GM19239 (cell line): ENCODE measurements at places on chromosomes 3 and 15.
A peak's percentile ranks its signal among the peaks of the same experiment; 100 is the strongest.

DNA sequence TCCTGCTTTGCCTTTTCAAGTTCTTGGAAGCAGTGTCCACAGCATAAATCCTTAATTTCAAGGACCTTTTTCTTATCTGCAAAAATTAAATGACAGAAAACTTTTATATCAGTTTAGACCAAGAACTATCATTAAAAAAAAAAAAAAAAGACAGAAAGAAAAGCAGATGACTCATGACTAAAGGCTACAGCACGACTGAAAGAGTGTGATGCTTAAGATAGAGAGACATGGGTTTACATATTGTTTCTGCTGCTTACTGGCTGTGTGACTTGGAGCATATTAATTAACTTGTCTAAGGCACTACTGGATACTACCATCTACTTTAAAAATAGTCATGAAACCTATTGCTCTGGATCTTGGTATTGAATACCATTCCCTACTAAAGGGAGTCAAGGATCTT lies 62.3 kb downstream of the CEP152 start:
- DNase-seq: no peak

- peak; percentile 69 for DNase-seq
Observed at GRCh38 chr15:77870195-77871065, 207.1 kb downstream of the TBC1D2B start.

GRCh38 chr3:114847564-114847963 lies 299.5 kb downstream of the ZBTB20 start:
- no peak for DNase-seq

- DNase-seq: no peak
Observed at GRCh38 chr15:100249096-100249815, 92.5 kb downstream of the ADAMTS17 start.

DNA sequence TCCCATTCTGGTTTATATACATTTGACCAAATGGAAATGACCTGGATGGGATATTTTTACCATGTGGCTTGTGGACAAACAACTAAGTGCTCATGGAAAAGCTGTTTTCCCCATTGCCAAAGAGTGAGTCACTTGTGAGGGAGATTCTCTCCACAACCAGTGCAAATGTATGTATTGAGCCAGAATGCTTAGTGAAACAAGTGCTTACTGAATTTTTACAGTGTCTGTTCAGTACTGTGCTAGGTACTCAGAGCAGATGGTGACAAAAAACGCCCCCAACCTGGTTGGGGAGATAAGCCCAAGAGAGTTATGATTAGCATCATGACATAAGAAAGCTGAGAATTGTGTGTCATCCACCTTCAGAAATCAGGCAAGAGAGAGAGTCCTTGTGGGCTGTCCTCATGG lies 2.3 kb downstream of the CHP1 start:
- no peak for DNase-seq

DNA sequence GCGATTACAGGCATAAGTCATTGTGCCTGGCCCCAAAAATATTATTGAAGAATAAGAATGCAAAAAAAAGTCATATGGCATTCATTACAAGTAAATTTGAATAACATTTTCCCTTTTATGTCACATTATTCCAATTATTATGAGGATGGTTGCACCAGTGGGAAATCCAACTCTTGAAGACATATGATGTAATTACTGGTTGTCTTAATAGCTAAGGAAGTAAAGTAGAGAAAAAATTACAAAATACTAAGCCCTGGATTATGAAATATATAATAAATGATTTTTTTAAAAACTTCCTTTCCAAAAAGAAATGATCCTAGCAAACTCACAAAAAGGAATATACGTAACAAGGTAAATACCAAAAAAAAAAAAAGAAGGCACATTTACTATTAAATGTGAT lies 98.9 kb downstream of the FMN1 start:
- DNase-seq: no peak

DNA sequence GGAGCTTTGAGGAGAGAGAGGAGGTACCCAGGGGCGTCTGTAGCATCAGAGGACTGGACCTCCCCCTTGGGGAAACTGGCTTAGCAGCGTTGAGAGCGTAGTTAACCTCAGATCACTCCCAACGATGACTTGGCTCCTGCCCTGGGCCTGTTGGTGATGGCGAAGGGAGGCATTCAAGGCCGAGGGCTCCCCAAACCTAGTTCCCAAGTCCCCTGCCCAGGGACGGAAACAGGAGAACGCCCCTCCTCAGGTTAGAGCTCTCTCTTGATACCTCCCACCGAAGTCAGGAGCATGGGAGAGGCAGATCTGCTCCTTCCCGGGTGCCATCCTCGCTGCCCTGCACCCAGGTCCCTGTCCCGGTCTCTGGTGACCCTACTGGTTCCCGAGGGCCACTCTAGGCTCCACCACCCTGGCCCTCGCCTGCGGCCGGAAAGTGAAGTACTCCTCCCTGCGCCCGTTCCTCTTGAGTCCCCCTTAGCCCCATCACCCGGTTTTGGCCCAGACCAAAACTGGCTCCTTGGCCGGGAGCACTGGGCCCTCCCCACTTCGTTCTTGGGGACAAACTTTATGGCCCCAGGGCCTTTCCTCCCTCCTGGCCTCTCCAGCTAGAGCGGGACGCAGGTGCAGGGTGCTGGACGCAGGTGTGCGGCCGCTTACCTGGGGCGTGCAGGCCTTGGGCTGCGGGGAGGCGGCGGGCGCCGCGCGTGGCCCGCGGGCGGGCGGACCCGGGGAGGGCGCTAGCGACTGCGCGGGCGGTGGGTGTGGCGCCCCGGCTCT lies 2.6 kb upstream of the SKOR1 start:
- DNase-seq: no peak

DNA sequence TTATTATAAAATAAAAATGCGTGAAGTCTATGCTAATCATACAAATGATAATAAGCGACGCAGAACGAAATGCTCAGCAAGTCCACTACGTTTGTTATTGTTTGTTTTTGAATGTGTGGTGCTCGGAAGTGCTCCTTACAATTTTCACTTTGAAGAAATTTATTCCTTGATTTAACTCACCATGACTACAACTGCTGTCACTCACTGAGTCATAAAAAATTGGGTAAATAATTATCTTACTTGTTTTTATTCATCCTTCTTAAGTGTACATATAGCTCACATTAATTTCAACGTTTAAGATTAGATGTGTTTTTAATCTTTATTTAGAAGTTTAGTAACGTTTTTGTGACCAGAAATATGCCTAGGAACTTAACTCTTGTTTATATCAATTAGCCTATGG lies 66.7 kb upstream of the NANOGP8 start:
- DNase-seq: no peak

- DNase-seq: no peak
Observed at GRCh38 chr3:47432673-47433072, 43.1 kb downstream of the SCAP start.

- no peak for DNase-seq
Observed at GRCh38 chr15:29773816-29774215, 48.5 kb downstream of the TJP1 start.

GRCh38 chr3:29280404-29281093 lies at the start of gene RBMS3:
RBMS3 (plus strand) TSS chr3:29281071.
- DNase-seq: no peak

- DNase-seq: no peak
Observed at GRCh38 chr15:71458089-71458660, 342.9 kb downstream of the THSD4 start.

GRCh38 chr3:51559961-51560360 lies 21.4 kb downstream of the RAD54L2 start:
- DNase-seq: no peak

- no peak for DNase-seq
Observed at GRCh38 chr15:65412556-65412955, 10.2 kb downstream of the IGDCC4 start.

DNA sequence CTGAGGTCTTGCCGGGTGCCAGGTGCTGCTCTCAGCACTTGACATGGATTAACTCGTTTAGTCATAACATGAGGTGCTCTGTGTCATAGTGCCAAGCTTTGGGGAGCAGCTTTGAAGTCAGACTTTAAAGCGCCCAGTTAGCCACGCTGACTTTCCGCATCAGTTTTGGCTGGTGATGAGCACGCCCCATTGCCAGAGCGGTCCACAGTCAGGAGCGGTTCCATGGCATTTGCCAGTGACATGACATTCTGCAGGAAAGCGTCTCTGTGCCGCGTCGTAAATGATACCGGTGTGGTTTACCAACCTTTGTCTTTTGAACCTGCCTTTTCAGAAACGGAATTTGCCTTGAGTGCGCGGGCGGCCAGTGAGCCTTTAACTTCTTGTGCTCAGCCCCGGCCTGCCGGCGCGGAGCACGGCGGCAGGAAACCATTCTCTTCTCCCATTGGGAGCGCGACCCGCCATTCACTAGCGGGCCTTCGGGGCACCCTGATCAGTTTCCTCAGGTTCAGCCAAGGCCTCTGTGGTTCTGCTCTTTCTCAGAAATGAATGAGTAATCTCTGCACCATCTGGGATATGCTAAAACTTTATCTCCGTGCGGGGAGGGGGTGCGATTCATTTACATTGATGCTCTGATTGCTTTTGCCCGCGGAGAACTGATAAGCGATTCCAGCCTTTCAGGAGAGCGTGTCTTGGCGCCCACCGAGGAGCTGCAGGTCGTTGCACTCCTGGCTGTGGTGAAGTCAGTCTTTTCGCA lies 1.7 kb upstream of the SLC2A2 start:
- no peak for DNase-seq

DNA sequence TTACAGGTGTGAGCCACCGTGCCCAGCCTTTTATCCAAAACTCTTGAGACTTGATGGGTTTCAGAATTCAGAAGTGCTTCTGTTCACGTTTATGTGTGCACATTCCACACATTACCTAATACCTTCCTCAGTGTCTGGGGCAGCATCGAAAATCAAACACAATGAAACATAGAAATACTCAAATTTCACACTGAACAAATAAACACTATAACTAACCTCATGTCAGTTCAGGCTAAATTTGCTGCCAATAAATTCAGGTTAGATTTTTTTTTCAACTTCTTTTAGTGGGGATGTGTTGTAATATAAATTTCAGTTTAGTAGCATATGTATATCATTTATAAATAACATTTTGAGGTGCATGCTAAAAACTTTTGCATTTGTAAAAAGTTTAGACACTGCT lies 2.8 kb downstream of the EIF2AK4 start:
- DNase-seq: no peak

DNA sequence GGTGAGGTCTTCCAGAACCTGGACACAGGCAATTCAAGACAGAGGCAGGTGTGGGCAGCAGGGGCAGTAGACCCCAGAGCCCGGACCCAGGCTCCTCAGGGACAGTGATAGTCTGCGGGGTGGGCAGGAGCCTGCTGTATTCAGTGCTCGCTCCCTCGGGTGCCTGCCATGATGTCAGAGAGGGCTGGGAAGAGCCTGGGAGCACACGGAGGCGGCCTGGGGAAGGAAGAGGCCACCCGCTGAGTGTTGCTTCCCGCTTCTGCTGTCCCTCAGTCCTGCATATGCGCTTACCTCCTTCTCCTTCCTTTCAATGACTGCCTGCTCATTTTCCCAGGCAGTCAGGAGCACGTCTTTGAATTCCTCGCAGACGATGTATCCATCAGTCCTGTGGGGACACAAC lies 22.8 kb downstream of the TMEM43 start:
- DNase-seq: no peak

DNA sequence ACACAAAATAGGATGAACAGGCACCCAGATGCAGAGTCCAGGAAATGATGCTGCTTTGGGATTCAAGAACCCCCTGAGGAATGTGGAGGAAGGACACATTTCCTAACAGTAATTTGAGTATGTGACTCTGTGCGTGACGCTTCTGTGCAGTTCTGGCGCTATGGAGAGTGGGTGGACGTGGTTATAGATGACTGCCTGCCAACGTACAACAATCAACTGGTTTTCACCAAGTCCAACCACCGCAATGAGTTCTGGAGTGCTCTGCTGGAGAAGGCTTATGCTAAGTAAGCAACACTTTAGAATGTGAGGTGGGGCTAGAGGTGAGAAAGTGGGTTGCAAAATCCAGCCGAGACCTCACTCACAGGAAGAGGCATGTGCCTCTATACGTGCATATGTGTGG lies 28.3 kb downstream of the CAPN3 start:
- no peak for DNase-seq

DNA sequence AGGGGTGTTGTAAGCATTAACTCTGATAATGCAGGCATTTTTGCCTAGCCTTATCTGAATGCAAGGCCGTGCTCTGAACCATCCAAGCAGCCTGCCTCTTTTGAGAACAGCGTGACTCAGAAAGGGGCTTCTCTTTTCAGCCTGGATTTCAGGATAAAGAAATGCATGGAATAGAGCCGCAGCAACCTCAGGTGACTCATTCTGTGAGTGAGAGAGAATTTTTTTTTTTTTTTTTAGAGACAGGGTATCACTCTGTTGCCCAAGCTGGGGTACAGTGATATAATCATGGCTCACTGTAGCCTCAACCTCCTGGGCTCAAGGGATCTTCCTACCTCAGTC lies 20.6 kb upstream of the PDE8A start:
- no peak for DNase-seq

GRCh38 chr3:129604767-129605166 lies 1.7 kb downstream of the PLXND1 start:
- no peak for DNase-seq

- no peak for DNase-seq
Observed at GRCh38 chr3:115436767-115437301, 186.5 kb upstream of the GAP43 start.

DNA sequence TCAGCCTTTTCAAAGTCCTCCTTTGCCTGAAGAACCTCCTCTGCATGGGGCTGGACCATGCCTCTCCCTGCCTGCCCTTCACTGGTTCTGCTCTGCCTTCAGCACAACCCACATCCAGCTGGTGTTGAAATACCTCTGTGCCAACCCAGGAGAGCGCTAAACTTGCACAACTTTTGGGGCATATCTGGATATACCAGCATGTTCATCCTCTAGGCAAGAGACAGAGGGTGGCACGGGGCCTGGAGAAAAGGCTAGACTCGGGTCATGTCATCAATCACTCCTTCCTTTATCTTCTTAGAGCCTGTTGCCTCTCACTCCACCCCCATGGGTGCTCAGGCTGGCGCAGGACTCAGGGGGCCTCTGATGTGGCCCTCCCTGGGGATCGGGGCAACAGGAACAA lies 4.8 kb downstream of the SEMA4B start:
- DNase-seq: no peak

DNA sequence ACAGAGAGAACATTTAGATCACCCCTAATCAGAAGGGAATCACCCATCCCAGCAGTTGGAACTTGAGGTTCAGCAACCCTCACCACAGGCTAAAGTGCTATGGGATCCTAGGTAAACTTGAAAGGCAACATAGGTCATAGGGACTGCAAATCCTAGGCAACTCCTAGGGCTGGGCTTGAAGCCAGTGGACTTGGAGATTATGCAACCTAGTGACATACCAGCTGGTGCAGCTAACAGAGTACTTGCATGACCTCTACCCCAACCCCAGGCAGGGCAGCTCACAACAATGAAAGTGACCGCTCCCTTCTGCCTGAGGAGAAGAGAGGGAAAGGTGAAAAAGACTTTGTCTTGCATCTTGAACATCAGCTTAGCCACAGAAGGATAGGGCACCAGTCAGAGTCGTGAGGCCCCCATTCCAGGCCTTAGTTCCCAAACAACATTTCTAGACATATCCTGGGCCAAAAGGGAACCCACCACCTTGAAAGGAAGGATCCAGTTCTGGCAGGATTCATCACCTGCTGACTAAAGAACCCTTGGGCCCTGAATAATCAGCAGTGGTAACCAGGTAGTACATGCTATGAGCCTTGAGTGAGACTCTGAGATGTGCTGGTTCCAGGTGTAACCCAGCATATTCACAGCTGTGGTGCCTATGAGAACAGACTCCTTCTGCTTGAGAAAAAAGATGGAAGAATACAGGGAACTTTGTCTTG lies 37.6 kb upstream of the FBN1 start:
- no peak for DNase-seq
